Suppressor macrophage treated with lipopolysaccharide for 4 hours (primary cell): ENCODE measurements at places on chromosomes 1 and 21.

GRCh38 chr21:45266518-45267389, 20.9 kb downstream of the POFUT2 start:
- DNase-seq = no peak

GRCh38 chr21:45151445-45152160, 77.2 kb downstream of the ADARB1 start:
- DNase-seq = no peak

GRCh38 chr1:17559615-17560419, 20.3 kb downstream of the ARHGEF10L start:
- DNase-seq = no peak

GRCh38 chr1:236608930-236609726, 4.8 kb upstream of the HEATR1 start:
- DNase-seq = peak; percentile 64

- no peak for DNase-seq
Measured at GRCh38 chr1:39348278-39348677, 143.2 kb upstream of the BMP8A start.

GRCh38 chr1:6912518-6912917, 127.3 kb downstream of the CAMTA1 start:
- no peak for DNase-seq
